ENCODE measurements at places on chromosomes 13 and 19.

GRCh38 chr19:7864690-7865074, 9.5 kb downstream of the PRR36 start:
- DNase-seq = no peak

- no peak for DNase-seq
Measured at GRCh38 chr13:19057588-19058340, 123.9 kb downstream of the TUBA3C start.

DNA sequence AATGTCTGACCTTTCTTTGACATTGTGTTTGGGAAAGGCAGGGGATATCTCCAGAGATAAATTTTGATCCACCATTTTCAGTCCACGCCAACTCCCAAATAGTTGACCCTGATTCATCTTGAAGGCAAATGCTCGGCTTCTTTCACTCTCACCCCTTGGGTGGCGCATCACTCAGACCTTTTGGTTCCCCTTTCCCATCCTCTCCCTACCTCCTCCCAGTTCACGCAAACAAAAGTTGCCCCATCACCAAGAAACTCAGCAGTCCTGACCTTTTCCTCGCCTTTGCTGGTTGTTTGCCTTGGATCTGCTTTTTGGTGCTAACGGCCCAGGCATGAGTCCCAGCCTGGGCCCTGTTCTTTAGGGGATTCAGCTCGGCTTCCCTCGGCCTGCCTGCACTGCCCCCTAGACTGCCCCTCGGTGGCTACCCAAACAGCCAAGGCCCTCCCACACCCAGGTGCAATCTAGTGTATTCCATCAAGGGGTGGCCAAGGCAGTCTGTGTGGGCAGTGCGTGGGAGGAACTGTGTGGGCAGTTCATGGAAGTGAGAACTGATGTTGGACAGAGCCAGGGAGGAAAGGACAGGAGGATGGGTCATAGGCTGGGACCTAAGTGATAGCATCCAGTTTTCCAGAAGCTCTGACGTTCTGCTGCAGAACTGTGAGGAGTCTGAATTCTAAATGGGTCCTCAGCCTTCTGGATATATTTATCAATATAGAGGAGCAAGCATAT, 255.7 kb downstream of the DLEU7 start:
- DNase-seq = no peak

DNA sequence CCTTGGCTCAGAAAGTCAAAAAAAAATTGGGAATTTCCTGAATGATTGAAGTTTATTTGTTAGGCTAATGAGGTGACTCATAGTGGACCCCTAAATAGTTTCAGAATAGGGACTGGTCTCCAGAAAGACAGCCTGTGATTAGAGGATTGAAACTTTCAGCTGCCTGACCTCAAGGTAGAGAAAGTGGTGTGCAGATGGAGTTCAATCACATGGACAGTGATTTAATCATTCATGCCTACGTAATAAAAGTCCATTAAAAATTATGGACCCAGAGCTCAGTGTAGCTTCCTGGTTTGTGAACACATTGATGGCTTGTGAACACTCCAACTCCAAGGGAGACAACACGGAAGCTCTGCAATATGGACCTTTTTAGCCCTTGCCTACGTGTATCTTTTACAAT, 533.2 kb upstream of the PCDH9 start:
- DNase-seq = no peak
